Activated T-helper 9 cell treated with anti-CD3 and anti-CD28 coated beads, Interleukin-2, amount 50 U/mL, for 16 hours (primary cell): ENCODE measurements at places on chromosomes 1 and 21.
A peak's percentile ranks its signal among the peaks of the same experiment; 100 is the strongest.

DNA sequence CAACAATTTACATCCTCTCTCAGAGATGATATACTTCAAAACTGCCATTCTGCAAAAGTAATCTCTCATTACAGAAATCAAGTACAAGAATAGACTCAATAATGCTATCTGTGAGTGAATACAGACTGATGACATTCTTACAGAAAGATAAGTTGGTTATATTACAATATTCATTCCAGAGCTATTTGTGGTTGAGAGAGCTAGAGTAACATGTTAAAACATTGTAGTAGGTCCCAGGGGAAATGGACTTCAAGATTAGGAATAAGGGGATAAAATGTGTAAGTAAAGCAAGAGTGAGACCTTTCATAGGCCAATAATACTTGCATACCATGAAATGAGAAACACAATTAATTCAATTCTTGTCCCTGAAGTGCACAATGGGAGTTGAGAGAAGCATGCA is 1.5 kb downstream of the F13B start:
- no peak for DNase-seq

DNA sequence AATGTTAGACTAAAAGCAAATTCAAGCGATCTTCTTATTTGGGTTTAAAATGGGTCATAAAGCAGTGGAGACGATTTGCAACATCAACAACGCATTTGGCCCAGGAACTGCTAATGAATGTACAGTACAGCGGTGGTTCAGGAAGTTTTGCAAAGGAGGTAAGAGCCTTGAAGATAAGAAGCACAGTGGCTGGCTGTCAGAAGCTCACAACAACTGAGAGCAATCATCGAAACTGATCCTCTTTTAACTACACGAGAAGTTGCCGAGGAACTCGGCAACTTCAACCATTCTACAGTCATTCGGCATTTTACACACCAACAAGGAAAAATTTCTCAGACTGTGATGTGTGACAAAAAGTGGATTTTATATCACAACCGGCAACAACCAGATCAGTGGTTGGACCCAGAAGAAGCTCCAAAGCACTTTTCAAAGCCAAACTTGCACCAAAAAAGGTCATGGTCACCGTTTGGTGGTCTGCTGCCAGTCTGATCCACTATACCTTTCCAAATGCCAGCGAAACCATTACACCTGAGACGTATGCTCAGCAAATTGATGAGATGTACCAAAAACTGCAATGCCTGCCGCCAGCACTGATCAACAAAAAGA is 47.9 kb downstream of the ASH1L start:
- no peak for DNase-seq

GRCh38 chr1:48026275-48026674 is 29.1 kb upstream of the TRABD2B start:
- DNase-seq, result no peak

GRCh38 chr1:224317383-224318045 is 12.5 kb downstream of the NVL start:
- no peak for DNase-seq

DNA sequence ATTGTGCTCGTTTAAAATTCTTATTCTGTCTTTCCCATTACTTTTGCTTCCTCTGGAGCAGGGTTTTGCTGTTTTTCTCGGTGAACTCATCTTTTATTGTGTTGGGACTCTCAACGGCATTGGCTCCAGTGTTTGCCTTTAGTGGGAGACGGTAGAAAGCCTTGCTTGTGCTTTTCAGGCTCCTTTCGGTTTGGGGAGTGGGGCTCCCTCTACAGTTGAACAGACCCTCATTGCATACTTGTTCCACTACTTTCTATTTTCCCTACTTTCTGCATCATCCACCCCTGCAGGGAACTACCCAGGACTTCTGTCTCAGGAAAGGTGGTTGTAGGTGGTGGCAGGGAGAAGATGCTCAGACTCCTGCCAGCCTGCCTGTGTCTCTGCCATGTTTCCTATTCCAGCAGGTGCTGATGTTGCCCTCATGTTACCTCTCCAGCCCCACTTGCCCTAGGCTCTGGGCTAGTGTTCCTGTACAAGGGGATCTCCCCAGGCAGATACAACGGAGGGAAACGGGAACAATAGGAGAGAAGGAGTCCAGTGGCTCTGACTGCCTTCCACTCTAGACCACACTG is 68.5 kb upstream of the ZBTB18 start:
- no peak for DNase-seq

GRCh38 chr1:4057603-4058002 is 157.5 kb upstream of the C1orf174 start:
- no peak for DNase-seq

DNA sequence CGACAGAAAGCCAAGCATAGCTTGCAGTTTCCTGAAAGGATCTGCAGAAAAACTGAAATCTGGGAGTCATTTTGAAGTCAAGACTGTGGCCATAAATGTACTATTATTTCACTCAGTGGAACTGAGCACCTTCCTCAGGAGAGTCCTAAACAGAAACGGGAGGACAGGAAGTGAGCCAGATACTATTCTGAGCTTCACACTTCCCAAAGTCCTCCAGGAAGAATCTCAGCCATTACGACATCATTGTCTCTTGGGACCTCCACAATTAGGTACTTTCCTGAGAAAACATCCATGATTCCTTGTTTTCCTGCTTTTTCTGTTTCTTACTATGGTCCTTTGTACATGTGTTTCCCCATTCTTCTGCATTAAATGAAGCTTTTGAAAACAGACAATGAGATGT is 299.2 kb upstream of the USP25 start:
- no peak for DNase-seq

GRCh38 chr1:176033881-176034280 is 173.2 kb downstream of the COP1 start:
- no peak for DNase-seq

GRCh38 chr1:186605762-186606350 is 74.4 kb downstream of the PTGS2 start:
- no peak for DNase-seq

DNA sequence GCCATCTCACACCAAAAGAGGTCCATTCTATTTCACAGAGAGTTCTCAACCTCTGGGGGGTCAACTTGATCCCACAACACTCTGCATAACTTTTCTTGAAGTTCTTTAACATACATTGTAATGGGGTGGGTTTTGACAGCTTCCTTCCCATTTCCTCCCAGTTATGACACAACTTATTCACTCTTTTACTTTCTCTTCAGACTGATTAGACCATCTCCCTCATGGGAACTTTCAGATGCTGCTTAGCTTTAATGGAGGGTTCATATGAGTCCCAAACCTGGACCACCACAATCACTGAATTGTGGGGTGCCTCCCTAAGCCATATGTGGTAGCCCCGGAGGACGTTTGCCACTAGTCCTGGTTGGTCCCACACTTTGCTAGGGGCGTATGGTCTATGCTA is 28.3 kb upstream of the KCNJ15 start:
- no peak for DNase-seq

DNA sequence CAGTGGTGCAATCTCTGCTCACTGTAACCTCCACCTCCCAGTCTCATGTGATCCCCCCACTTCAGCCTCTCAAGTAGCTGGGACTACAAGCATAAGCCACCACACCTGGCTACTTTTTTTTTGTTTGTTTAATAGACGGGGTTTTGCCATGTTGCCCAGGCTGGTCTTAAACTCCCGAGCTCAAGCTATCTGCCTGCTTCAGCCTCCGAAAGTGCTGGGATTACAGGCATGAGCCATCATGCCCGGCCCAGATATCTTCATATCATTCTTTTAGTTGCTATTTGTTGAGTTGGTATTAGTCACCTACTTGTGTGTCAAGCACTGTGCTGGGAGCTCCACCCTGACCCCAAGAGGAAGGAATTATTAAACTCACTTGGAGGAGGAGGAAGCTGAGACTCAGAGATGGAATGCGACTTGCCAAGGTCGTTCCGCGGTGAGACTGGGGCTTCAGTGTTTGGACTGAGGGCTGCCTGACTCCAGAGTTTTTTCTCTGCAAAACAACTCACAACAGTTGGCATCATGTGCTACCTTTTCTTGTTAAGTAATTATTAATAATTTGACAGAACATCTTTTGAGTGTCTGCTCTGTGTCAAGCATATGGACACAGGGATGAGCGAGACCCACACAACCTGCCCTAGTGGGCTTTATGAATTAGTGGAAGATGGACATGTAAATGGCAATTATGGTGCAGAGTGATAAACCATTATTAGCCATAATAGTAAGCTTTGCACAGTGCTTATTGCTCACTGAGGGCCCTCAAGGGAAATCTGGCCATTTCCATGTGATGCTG is 132.0 kb downstream of the FOXD2 start:
- DNase-seq, result no peak

DNA sequence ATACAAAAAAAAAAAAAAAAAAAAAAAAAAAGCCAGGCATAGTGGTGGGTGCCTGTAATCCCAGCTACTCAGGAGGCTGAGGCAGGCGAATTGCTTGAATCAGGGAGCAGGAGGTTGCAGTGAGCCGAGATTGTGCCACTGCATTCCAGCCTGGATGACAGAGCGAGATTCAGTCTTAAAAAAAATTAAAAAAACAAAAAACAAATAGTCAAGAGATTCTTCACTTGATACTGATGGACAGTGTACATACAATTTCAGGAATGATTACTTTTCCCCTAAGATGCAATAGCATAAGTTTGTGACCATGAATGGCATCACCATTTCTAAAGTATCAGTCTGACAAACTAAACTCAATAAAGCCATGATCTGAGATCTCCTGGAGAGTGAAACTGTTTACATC is 60.8 kb upstream of the IVNS1ABP start:
- no peak for DNase-seq

- DNase-seq, result peak; percentile 69
Measured at GRCh38 chr1:153617663-153618062, 1.5 kb upstream of the S100A14 start.

GRCh38 chr1:233512538-233512937 is 101.4 kb upstream of the KCNK1 start:
- DNase-seq, result no peak

- no peak for DNase-seq
Measured at GRCh38 chr1:55060133-55060999, 21.0 kb downstream of the PCSK9 start.

GRCh38 chr1:180672105-180672504 is 40.3 kb downstream of the XPR1 start:
- no peak for DNase-seq

- DNase-seq, result no peak
Measured at GRCh38 chr1:176811511-176812288, 348.7 kb downstream of the PAPPA2 start.
